Lung (tissue), 17 donors: ENCODE measurements at places on chromosomes 1 and 21.

DNA sequence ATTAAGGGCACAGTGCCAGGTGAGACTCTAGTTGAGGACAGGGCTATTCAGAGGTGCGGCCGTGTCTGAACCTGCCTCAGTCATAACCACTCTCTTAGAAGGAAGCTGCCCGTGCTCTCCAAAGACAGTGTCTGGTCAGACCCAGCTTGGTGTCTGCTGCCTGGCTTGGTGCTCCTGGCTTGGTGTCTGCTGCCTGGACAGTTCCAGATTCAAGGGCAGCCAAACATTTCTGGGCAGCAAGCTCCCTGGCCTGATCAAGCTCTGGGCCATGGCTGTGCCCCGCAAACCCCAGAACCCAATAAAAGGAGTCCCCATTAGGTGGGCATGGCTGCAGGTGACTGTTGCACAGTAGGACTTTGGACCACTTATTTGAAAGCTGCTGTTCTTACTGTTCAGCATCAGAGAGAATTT is 27.7 kb downstream of the NEK2 start:
- H3K27me3 ChIP-seq, result peaks cover 4% of the 10 kb centered on the region
- peaks cover 17% of the 10 kb centered on the region for H3K4me1 ChIP-seq
- no peaks in the 10 kb centered on the region for H3K36me3 ChIP-seq
- no peak overlapping the region for H3K4me3 ChIP-seq

GRCh38 chr21:46352913-46353312 is 29.0 kb downstream of the PCNT start:
- no peaks in the 10 kb centered on the region for H3K4me1 ChIP-seq
- H3K4me3 ChIP-seq, result no peak overlapping the region
- H3K27me3 ChIP-seq, result no peaks in the 10 kb centered on the region
- H3K36me3 ChIP-seq, result peaks cover 33% of the 10 kb centered on the region
- H3K27ac ChIP-seq, result no peak overlapping the region

DNA sequence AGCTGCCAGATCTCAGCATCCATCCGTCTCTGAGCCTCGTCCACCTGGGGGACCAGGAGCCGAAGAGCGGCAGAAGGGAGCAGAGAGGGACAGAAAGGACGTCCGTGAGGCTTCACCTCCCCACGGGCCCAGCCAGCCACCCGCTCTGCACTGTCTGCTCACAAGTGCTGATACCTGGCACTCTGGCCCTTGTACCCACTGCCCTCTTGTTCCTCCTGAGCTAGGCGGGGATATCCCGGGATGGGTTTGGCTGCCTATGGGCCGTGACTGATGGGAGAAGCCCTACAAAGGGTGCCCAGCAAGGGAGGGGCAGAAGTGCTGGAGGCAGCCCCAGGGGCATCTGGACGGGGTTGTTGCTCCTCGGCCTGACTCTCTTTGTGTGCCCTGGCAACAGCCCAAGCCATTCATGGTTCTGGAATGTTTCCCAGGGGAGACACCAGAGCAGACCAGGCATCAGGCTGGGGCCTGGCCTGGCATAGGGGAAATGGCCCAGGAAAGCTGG is 57.6 kb downstream of the LDLRAD2 start:
- H3K36me3 ChIP-seq, result peaks cover 55% of the 10 kb centered on the region
- no peaks in the 10 kb centered on the region for H3K27me3 ChIP-seq
- H3K27ac ChIP-seq, result no peak overlapping the region

GRCh38 chr1:31805318-31805717 is 10.5 kb downstream of the SPOCD1 start:
- no peak for DNase-seq
- no peak overlapping the region for H3K4me3 ChIP-seq
- no peaks in the 10 kb centered on the region for H3K27me3 ChIP-seq
- H3K36me3 ChIP-seq, result no peaks in the 10 kb centered on the region
- H3K27ac ChIP-seq, result no peak overlapping the region
- H3K4me1 ChIP-seq, result no peaks in the 10 kb centered on the region

DNA sequence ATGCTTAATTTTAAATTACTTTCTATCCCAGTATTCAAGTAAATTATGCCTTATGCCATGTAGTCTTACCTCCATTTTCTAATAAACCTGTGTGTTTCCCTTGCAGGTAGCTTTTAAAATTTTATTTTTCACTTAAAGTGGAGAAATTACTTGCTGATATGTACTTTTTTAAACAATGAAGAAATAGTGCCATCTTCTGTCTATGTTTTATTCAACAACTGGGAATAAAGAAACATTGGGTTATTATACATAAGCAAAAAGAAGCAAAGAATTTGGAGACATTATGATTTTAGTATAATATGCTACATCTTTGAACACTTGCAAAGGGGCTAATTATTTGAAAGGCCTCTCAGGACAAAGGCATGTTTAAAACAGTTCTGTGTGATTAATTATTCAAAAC is 1912.9 kb downstream of the MRPL39 start:
- H3K4me3 ChIP-seq, result no peak overlapping the region
- H3K27ac ChIP-seq, result no peak overlapping the region
- H3K36me3 ChIP-seq, result no peaks in the 10 kb centered on the region
- no peaks in the 10 kb centered on the region for H3K4me1 ChIP-seq
- no peaks in the 10 kb centered on the region for H3K27me3 ChIP-seq
- no peak for DNase-seq
